AG20443 (cell line): ENCODE measurements at places on chromosomes 5 and 9.
A peak's percentile ranks its signal among the peaks of the same experiment; 100 is the strongest.

- no peak for DNase-seq
Observed at GRCh38 chr5:79475152-79475466, 38.8 kb downstream of the HOMER1 start.

- no peak for DNase-seq
Observed at GRCh38 chr5:17714186-17714585, 79.9 kb downstream of the TAF11L14 start.

DNA sequence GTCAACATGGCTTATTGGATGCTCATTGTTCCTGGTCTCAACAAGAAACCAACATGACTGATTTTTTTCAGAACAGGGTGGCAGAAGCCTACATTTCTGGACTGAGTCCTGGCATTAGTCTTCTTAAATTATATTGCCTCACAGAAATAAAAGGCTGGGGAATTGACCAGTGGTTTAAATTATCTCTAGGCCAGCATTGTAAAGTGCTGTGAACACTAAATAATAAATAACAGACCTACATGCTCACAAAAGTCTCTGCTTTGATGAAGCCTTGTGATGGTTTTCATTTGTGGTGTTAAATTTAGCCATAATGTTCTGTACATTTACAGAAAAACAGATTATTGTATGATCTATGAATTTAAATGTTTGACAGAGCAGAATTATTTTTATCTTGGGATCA is 44.7 kb upstream of the CD180 start:
- no peak for DNase-seq

DNA sequence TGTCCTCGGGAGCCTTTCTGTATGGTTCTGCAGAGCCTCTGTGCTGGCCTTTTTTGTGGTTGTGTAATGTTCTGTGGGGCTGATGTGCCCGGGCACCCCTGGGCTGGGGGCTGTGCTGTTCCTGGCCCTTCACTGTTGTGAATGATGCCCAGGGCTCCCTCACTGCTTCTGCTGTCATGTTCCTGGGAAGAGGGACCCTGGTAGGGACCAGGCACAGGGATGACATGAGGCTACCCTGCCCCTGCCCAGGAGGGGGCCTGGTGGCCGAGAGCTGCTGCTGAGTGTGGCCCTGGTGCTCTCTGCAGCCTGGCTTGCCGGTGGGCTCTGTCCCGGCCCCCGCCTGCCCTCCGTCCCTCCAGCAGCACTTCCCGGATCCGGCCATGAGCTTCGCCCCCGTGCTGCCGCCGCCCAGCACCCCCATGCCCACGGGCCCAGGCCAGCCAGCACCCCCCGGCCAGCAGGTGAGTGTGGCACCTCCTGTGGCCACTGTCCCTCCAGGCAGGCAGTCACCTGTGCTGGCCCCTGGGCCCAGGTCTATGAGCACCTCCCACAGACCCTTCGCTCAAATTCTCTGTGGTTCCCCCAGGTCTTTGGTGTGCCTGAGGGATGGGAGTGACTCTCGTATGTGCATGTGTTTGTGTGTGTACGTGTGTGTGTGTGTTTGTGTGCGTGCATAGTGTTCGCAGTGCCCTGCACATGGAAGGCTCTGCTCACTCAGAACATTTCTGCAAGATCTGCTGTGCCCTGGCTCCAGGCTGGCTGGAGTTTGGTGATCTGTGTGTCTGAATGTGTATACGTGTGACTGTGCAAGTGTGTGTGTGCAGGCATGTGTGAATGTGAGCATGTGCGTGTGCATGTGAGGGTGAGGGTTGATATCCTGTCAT is 72.3 kb downstream of the WNK2 start:
- DNase-seq: no peak

- no peak for DNase-seq
Observed at GRCh38 chr9:117707561-117707960, 3.4 kb downstream of the TLR4 start.

- no peak for DNase-seq
Observed at GRCh38 chr9:90325913-90326653, 316.5 kb downstream of the DIRAS2 start.

- DNase-seq: peak; percentile 63
Observed at GRCh38 chr9:114281473-114282103, 41.3 kb upstream of the ORM1 start.

- peak; percentile 73 for DNase-seq
Observed at GRCh38 chr5:43514471-43514815, 505 bp downstream of the C5orf34 start.

GRCh38 chr5:128538250-128539037 is 399 bp upstream of the FBN2 start:
- DNase-seq: peak; percentile 26

- DNase-seq: no peak
Observed at GRCh38 chr5:119354537-119355243, 1.1 kb upstream of the TNFAIP8 start.

GRCh38 chr5:60701321-60701968 is 1.5 kb upstream of the DEPDC1B start:
- DNase-seq: no peak

- DNase-seq: peak; percentile 71
Observed at GRCh38 chr5:168327994-168328393, 36.5 kb downstream of the WWC1 start.

DNA sequence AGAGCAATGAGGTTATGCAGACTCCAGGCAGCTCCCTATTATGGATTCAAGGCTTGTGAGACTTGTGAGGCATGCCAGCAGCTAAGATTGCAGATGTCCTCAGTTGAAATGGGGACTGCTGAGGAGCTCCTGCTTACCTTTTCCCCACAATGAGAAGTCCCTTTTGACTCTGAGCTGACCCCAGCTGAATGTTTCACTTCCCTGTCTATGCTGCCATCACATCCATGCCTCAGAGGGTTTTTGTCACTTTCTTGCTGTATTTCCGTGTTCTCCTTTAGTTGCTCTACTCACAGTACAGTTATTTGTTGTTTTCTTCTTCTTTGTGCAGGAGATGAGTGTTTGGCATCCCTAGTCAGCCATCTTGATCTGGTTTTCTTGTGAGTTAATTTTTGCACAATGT is 18.8 kb upstream of the OR2S2 start:
- no peak for DNase-seq

GRCh38 chr5:146967646-146968045 is 89.1 kb upstream of the PPP2R2B start:
- DNase-seq: no peak

DNA sequence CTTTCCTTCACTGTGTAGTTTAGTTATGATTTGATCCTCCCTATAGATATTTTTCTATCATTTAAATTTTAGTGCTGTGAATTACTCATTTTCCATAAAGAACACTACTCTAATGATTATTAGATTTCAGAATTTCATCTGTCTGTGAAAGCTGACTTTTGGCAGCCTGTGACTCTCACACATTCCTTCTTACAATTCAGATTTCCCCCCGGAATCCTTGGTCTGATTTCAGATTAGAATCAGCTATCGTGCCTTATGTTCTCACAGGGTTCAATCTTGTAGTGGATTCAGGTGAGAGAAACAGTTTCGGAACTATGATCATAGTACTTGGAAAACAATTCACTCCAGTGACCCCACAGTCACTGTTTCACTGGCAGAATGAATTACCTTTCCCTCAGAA is 26.2 kb downstream of the ZNF474 start:
- no peak for DNase-seq

- no peak for DNase-seq
Observed at GRCh38 chr5:69050214-69050613, 43.6 kb upstream of the SLC30A5 start.

DNA sequence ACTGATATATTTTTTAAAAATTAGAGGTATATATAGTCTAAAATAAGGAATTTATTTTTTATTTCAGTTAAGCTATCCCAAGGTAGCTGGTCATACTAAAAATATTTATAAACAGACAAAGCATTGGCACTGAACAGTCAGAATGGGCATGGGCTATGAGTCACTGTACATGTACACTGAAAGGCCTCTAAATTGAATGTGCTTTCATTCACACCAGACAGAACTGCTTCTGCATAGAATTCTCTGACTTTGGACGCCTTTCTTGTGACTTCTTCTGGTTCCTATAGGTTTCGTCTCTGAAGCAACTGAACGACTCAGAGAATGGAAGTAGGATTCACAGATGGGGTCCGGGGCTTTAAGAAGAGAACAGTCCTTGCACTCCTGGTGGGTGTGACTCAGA is 394.8 kb upstream of the MEF2C start:
- peak; percentile 22 for DNase-seq

DNA sequence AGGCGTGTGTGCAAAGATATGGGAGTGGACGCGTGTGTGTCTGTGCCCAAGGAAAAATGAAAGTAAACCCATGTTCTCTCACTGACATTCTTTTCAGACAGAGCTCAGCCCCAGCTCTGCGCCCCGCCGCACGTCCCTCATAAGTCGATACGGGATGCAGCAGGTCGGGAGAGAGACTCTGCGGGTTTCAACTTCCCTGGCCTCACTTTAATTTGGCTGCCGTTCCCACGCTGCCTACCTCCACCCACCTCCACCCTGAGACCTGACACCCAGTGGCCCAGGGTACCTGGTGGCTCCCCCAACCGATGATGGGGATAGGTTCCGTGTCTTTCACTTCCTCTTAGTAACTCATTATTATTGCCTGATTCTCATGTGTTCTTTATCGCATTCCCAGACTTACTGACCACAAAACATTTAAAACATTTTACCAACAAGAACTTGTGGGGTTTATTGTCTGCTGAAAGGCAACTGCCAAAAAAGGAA is 19.4 kb downstream of the LHX2 start:
- peak; percentile 75 for DNase-seq

DNA sequence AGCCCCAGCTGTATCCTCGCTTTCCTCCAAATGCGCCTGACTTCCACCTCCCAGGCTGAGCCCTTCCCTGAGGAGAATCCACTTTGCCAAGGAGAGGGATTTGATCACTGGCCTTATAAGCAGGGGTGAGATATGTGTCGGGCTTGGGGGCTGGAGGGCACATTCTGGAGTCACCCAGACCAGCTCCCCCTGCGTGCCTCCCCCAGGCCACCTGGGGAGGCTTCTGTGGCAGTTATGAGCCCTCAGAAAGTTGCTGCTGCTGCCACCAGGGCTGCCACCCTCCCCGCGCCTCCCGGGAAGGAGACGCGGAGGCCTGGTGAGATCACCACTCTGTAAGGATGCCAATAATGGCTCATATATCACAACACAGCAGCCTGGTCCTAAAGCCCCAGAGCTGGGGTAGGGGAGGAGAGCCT is 211.5 kb downstream of the PAPPA start:
- peak; percentile 92 for DNase-seq

DNA sequence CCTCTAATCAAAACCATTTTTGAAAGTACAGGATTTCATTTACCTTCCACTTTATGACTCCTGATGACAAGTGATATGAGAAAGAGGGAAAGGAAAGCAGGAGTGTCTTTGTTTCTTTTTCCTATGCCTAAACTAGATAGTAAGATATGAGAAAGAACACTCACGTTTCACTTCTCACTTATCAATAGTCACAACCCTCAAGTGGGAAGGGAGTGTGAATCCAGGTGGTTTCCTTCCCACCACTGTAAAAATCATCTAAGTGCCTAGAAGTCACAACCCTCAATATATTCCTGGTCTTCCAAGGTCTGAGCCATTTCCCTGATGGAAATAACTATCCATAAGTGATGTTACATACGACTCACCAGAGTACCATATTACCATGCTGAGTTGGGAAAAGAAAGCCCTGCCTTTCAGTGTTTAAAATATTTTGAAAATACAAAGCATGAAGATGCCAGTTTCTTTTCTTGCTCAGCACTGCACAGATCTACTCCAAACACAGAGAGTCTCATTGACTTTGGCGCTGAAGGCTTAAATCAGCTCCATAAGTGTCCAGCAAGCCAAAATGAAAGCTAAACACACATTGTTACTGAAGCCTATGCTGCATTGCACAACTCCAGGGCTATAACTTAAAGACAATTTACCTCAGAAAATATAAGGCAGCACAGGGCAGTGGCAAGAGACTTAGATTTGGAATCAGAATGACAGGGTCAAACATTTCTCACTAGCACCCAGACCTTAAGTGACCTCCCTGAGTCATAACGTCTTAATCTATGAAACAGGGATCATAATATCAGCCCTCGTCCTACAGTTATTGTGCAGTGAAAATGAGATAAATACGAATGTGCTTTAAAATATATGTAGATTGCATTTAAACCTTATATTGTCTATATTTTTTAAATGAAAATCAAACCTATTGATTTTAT is 301.2 kb downstream of the KIAA0825 start:
- no peak for DNase-seq

- no peak for DNase-seq
Observed at GRCh38 chr5:113108485-113108884, 131.9 kb downstream of the DCP2 start.

DNA sequence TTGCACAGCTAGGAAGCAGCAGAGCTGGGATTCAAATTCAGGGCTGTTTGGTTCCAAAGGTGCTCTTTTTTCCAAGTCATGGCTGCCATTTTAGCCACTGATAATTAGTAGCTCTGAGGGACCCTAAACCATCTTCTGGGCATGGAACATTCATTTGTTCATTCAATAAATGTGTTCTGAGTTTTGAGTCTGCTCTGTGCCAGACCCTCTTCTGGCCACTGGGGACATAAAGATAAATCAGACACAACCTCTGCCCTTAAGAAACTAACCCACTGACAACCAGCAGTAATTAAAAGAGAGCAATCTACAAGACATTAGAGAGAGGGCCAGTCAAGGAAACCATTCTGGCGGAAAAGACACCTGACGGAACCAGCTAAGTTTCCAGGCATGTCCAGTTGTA is 2.0 kb upstream of the CPEB4 start:
- no peak for DNase-seq

DNA sequence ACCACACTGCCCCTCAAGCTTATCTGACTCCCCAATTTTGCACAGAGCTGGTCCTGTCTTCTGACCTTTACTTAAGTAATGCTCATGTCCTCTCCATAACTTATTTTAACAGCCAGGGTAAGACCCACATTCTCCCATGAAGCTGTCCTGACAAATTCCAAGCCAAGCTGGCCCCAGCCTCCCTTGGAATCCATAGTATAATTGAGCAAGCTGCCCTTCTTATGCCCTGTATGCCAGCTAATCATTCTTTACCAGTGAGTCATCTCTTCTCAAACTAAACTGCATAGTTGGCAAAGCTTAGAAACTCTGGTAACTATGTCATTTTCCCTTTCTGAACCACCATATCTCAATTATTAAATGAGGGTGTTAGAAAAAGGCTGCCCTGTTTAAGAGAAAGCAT is 92.4 kb downstream of the NFIB start:
- DNase-seq: peak; percentile 47

DNA sequence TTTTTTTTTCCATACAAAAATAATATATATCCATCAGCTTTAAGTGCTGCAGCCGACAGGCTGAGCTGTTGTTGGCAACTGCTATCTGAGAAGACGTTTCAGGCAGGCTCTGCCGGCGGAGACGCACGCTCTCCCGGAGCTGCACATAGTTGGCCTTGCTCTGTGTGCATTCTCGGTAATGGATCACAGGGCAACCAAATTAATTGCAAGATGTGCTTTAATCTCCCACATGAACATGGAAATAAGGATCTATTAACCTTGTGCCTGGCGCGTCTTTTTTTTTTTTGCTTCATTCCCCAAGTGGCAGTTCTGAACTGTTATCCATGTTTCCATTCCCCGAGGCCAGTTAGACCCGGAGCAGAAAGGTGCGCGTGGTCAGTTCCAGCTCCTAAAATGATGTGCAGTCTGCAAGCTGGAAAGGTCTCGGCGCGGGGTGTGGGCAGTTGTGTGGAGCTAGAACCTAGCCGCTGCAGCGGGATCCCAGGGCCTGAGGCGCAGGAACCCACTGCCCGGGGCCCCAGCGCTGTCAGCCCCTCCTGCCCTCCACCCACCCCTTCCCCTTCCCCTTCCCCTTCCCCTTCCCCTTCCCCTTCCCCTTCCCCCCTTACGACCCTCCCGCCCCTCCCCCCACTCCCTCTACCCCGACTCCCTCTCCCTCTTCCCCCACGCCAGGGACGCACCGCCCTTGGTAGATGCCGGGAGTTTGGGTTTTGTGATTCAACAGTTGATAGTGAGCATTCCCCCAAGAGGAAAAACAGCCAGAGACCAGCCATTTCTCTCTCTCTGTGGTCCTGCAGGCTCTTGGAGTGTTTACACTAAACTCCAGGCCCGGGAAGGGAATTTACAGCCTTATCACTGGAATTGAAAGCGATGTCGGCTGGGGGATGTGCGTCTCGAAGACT is 137.8 kb downstream of the CEP120 start:
- DNase-seq: peak; percentile 36
